ENCODE measurements at places on chromosomes 12 and 14.

DNA sequence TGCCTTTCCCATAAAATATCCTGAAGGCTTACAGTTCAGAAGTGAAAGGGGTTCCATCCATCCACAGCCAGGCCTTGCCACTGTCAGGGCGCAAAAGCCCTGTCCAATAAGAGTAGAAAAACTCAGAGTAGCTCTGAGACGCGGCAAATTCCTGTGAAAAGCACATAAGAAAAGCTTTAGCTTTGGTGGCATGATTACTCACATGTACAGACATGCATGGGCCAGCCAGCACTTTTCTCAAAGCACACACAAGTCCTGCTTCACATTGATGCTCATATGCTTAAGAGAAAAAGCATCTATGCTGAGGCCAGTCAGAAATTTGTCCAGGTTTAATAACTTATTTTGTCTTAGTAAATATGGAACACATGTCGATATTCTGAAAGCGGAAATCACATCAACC, 25.5 kb downstream of the CLEC1A start:
- DNase-seq, result no peak

- DNase-seq, result no peak
These were observed 20.2 kb upstream of the P2RX7 start for GRCh38 chr12:121112496-121112895.

GRCh38 chr14:73227812-73228781, 9.2 kb upstream of the PAPLN start:
- DNase-seq, result no peak

GRCh38 chr12:52486166-52487105, 6.6 kb downstream of the KRT6A start:
- no peak for DNase-seq

- no peak for DNase-seq
These were observed 486.2 kb downstream of the NELL2 start for GRCh38 chr12:44389896-44390295.

DNA sequence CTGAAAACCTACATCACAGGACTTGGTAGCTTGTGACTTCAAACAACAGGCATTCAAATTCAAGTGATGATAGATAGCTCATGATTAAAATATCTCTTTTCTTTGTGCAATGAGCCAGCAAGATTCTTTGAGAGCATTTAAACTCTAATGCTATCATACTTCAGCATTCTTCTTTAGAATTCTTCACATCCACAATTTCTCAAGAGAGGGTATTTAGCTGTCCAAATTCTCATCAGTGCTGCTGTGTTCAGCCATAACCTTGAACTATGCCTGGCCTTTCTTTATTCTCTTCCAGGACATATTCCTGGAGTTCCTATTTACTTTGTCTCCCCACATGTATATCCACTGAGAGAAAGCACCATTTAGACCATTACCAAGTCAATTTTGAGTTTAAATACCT, 321.1 kb downstream of the EGLN3 start:
- no peak for DNase-seq

DNA sequence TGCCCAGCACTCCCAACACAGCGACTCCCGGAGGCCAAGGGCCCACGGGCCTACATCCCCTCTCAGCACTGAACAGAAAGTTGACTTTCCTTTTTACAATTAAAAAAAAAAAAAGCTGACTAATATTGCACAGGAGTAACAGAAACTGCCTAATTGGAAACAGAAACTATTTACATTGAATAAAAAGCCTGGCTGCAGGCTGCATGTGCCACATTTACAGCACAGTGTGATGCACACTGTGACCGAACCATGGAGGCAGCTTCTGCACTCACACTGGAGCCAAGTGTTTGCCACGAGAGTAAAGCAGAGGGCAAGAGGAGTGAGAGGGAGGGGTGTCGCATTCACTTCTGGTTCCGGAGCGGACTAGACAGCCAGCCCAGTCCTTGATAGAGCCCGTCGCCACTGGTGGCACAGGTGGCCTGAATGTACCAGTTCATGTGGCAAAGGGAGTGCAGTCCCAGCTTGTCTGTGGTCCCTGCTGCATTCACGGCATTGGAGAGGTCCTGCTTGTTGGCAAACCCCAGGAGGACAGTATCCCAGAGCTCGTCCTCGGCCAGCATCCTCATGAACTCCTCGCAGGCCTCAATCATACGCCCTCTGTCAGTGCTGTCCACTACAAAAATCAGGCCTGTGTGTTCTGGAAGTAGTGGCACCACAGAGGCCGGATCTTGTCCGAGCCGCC, 59.2 kb downstream of the SPPL3 start:
- DNase-seq, result no peak
